ENCODE measurements at places on chromosomes 1 and 21.
A peak's percentile ranks its signal among the peaks of the same experiment; 100 is the strongest.

DNA sequence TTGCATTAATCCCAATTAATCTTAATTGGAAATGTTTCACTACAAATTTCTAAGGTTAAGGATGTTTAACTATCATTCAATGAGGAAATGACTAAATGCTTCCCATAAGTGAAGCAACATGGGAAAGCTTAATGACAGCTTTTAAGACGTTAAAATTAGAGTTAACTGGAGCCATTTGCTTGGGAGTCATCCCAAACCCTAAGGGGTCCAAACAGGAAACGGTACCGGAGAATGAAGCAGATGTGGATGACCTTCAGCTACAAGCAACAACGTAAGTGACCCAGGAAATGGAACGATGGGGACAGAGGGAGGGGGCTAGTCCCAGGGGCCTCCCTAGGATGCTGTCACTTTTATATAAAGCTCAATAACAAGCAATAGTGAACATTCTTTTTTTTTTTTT, 62.2 kb downstream of the CAPZB start:
- DNase-seq: no peak

DNA sequence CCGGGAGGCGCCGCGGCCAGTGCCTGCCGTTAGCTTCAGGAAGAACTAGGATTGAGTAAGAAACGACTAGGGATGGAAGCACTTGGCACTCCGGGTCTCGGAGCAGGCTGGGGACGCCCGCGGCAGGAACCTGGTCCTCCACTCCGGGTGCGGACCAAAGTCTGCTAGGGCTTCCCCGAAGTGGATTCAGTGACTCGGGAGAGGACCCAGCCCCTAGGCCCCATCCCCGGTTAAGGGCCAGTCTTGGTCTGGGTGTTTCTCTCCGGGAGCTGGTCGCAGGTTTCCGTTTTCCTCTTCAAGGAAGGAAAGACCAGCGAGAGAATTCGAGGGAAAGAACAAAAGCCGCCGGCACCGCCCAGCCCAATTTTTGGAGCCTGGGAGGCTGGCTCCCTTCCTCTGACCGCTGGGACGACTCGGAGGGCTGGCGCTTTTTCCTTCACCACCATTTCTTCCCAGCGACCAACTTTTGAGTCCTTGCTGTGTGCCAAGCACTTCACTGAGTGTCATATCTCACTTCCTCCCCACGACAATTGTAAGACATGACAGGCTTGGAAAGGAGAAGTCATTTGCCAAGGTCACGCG, 16.8 kb upstream of the STMN1 start:
- no peak for DNase-seq

- no peak for DNase-seq
Measured at GRCh38 chr1:17359031-17359430, 13.0 kb upstream of the PADI6 start.

DNA sequence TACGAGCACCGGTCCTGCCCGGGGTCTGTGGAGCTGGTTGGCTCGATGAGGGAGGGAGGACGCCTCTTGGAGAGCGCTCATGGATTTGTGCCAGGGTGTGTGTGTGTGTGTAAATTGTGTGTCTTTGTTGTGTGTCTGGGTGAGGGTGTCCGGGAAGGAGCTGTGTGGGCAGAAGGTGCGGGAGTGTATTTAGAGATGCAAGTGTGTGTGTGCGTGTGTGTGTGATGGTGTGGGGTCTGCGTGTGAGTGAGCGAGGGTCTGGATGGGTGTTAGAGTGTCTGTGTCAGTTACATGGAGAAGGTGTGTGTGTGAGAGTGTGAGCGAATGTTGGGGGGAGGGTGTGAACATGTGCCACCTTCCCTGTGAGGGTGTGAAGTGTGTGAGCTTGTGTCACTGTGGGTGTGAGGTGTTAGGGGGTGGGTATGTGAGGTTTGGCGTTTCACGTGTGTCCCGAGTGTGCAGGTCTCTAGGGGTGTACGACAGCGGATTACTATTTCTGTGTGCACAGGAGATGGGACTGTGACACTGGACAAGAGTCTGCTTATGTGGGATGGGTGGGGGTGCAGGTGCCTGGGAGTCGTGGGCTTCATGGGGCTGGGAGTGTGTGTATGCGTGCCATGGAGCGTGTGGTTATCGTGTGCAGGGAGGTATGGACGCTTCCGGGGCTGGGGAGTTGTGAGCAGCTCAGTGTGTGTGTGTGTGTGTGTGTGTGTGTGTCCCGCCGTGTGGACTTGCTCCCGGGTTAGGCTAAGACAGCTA, 880 bp downstream of the IGSF21 start:
- DNase-seq: no peak

GRCh38 chr1:50717327-50717726, 242.7 kb downstream of the FAF1 start:
- DNase-seq: no peak

GRCh38 chr1:171426645-171427044, 58.7 kb upstream of the PRRC2C start:
- DNase-seq: no peak

DNA sequence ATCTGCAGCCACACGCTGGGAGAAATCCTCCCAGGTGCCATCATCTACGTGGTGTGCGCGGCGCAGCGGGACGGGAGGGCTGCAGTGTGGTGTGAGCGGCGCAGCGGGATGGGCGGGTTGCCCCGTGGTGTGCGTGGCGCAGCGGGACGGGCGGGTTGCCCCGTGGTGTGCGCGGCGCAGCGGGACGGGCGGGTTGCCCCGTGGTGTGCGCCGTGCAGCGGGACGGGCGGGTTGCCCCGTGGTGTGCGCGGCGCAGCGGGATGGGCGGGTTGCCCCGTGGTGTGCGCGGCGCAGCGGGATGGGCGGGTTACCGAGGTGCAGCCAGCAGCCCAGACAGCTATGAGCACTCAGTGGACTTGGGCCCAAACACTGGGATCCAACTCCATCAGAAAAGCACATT, 4.7 kb downstream of the WRAP73 start:
- no peak for DNase-seq

DNA sequence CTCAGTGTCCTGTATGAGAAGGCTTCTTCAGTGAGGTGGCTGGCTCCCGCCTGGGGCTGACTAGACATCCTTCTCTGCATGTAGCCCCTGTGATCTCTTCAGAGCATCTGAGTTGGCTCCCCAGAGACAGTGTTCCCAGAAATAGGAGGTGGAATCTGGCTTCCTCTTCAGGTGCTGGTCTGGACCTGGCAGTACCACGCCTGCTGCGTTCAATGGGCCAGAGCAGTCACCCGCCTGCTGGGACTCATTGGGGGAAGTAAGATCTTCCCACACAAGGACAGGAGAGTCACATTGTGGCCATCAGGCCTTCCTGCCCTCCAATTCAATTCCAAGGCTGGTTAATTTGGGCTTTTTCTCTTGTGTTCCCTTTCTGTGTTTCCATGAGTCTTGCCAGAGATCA, 51.0 kb downstream of the ADARB1 start:
- no peak for DNase-seq

DNA sequence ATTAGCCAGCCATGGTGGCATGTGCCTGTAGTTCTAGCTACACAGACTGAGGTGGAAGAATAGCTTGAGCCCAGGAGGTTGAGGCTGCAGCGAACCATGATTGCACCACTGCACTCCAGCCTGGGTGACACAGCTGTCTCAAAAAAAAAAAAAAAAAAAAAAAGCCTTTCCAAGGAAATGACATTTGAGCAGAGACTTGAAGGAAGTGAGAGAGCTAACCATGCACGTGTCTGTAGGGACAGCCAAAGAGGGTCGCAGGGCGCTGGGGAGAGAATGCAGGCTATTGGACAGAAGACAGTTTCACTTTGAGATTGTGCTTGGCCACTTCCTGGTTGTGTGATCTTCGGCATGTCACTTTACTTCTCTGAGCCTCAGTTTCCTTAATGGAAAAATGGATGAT, 6.8 kb downstream of the HCRTR1 start:
- no peak for DNase-seq

GRCh38 chr1:71634159-71634558, 553.3 kb upstream of the ZRANB2 start:
- DNase-seq: no peak

DNA sequence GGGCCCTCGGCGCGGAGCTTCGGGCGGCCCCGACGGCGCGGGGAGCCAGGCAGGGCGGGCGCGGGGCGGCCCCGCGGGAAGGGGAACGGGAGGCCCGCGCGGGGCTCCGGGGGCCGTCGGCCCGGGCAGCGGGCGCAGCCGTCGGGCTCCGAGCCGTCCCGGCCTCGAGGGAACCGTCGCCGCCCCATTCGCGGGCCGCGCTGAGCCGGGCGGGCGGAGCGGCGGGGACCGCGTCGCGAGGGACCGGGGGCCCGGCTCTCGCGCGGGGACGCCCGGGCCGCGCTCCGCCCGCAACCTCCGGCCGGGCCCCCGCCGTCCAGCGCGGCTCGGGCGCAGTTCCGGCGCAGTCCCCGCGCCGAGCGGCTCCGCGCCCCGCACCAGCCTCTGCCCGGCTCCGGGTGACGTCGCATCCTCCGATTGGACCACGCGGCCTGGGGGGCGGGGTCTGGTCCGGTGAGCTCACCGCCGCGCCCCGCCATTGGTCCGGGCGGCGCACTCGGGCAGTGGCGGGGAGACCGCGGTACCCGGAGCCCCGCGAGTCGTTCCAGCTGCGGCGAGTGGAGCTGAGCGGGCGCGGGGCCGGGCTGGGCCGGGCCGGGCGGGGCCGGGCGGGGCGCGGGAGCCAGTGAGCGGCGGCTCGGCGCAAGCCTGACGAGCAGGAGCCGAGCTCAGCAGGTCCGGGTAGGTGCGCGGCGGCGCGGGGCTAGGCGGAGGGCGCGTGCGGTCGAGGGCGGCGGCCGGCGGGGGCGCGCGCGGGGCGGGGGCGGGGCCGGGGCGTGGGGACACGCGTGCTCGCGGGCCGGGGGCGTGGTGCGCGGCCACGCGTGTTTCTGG, 66.7 kb upstream of the VAMP3 start:
- peak; percentile 92 for DNase-seq

- peak; percentile 42 for DNase-seq
Measured at GRCh38 chr1:239914751-239915231, 176.9 kb upstream of the FMN2 start.

DNA sequence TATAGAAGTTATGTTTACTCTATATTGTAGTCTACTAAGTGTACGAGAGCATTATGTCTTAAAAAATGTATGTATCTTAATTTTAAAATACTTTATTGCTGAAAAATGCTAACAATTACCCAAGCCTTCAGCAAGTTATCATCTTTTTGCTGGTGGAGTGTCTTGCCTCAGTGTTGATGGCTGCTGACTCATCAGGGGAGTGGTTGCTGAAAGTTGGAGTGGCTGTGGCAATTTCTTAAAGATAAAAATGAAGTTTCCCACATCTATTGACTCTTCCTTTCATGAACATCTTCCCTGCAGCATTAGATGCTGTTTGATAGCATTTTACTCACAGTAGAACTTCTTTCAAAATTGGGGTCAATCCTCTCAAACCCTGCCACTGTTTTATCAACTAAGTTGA, 95.8 kb downstream of the CDC7 start:
- no peak for DNase-seq

DNA sequence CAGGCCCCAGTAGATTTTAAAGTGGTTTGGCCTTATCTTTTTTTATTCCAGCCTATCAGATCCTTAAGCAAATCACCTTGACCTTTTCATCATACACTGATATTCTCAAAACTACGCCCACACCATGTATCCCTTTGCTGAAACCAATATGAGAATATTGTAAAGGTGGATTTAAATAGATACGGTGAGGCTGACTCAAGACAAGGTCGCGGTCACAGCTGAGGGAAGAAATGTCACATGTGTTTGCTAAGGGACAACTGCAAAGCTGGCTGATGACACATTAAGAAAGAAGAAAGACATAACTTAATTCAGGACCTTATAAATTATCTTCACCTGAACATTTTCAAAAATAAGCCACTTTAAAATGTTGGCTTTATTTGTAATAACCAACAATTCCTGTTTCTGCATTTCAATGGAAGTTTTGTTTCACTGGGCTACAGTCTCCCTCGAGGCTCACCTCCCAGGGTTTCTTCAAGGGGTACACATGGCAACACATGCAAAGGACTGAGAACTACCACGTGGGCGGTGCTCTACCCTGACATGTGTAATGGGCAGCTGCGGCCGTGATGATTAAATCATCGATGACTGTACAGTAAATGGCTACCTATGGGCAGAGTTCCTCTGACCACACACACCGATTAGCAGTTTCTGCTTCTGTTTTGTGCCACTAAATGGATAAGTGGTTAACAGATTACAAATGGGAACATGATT, 189.5 kb downstream of the SIPA1L2 start:
- no peak for DNase-seq

GRCh38 chr1:69400128-69400527, 167.6 kb upstream of the LRRC7 start:
- no peak for DNase-seq

- no peak for DNase-seq
Measured at GRCh38 chr1:47709872-47710231, 272.0 kb downstream of the FOXD2 start.

DNA sequence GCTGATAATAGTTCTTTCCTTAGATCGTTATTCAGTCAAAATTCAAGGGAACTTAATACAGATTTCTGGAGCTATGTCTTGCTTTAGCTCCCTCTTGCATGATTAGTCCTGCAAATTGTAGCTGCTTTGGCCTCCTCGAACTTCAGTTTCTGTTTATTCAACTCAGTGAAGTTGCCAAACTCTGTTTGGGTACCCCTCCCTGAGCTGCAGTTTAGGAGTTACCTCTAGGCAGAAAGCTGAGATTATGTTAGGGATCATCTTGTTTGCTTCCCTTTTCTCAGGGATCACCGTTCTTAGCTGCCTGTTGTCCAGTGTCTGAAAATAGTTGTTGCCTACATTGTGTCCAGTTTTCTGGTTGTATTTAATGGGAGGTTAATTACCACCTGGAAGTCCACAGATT, 43.5 kb downstream of the SNX27 start:
- no peak for DNase-seq

DNA sequence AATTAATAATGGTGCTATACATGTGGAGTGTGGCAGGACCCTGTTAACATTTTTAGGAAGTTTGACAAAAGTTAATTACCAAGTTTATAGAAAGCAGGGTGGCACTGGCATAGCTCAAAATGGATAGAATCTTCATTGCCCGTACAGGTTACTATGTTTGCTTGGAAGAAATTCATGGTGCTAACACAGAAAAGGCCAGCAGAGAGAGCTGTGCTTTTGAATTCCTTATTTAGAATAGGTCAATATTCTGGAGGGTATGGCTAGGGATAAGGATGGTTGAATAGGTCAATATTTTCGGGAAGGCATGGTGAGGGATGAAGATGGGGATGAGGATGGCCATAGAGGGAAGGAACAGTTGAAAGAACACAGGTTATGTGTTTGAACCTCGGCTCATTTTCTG, 345.1 kb downstream of the LMO4 start:
- DNase-seq: no peak

DNA sequence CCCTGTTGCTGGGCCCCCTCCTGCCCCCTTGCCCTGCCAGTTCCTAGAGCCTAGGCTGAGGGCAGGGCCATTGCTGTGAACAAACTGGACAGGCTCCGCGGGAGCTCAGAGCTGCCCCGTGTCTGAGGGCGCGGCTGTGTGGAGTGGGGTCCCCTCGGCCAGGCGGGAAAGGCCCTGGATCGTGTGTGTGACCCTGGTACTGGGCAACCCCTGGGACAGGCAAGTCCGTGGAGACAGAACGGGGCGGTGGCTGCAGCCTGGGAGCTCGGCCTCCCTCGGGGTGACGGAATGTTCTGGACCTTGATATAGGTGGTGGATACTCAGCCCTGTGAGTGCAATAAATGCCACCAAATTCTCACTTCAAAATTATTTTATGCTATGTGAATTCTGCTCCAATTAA, 27.7 kb upstream of the C1orf159 start:
- no peak for DNase-seq

- no peak for DNase-seq
Measured at GRCh38 chr1:227913764-227914721, 33.7 kb downstream of the WNT9A start.

All from T1000 (cell line).